CD4-positive, alpha-beta T cell treated with Interleukin-6 for 4 hours (primary cell): ENCODE measurements at places on chromosomes 5 and 9.

DNA sequence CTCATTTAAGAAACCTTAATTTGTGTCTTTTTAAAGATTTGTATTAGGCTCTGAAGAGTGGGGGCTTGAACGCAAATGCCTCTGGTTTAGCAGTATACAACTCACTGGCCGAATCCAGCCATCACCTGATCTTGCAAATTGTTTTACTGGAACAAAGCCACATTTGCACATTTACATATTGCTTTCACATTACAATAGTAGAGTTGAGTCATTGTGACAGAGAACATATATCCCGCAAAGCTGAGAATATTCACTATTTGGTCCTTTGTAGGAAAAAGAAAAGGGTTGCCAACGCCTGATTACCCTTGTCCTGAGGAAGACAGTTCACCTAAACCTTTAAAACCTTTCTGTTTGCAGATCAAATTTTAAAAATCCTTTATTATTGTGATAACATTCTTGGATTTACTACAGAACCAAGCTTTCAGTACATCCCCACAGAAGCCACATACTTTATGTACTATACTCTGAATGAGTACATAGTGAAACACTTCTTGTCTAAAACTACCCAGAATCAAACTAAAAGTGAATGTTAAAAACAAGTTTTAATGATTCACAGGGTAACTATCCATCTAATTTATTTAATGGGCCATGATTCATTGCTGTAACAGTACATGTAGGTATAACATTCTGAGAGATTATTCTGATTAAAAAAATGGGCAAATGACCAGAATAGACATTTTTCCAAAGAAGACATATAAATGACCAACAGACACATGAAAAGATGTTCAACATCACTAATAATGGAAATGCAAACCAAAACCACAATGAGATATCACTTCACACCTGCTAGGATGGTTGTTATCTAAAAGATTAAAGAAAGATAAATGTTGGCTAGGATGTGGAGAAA is 161.0 kb downstream of the SLC25A46 start:
- DNase-seq: no peak

DNA sequence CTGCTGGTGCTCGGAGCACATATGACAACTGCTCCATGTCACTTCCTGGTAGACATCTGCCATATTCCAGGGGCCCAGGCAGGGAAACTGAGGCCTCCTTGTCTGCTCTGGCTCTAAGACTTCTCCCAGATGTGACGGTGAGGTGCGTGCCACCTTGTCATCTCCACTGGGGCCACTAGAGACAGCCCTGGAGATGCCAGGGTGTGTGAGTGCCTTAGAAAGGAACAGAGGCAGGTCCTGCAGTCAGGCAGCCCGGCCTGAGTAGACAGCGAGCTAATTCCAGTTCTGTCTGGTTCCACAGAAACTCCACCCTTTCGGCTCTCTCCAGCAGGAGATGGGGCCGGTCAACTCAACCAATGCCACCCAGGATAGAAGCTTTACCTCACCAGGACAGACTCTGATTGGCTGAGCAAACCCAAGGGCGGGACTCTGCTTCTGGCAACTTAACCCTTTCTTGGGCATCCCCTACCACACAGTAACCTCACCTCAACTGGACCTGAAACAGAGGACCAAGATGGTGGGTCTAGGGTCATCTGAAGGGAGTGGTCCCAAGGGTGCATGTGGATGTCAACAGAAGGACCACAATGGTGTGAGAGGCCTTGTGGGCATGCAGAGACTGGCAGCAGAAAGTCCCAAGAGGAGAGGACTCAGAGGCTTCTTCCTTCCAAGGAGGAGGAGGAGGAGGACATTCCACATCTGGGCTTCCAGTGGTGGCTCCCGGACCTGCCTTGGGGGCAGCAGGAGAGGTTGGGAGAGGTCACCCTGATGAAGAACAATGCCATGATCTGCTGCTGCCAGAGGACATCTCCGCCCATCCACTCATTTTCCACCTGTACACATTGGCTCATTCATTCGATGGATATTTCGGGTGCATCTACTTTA is 77.7 kb downstream of the RGS3 start:
- DNase-seq: no peak

- DNase-seq: no peak
These were observed 54.0 kb upstream of the HSPB3 start for GRCh38 chr5:54401515-54401914.

DNA sequence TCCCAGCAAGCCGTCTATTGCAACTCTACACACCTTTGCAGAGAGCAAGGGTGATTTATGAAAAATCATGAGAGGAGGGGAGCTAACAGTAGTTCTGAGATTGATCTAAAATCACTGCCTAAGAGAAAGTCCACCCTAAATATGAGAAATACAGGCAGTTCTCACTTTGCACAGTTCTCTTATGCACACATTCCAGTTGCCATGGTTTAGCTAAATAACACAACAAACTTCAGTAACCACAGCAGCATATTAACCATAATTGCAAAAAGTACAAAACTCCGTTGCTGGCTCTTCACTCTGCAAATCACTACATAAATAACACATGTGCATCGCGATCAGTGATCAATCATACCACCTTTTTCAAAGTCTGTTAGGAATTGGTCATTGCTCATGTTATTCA is 31.1 kb downstream of the PGGT1B start:
- DNase-seq: no peak

DNA sequence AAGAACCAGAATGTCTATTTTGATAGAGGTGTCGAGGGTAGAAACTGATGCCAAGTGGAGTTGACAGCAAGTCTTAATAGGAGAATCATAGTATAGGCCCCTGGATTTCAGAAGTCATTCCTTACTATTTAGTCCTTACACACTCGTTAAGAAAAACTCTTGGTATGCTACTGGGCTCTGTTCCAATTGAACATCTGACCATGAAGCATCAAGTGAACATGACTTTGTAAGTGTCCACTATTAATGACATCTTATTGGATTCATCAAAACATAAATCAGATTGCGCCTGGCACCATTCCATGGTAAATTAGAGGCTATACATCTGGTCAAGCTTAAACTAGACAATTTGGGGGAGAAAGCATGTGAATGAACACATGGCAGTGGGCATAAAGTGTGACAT is 1056.5 kb upstream of the EDIL3 start:
- DNase-seq: no peak

- DNase-seq: peak; percentile 12
These were observed 5.1 kb upstream of the PCDH1 start for GRCh38 chr5:141883184-141883891.

GRCh38 chr5:154345255-154345952 is 100.4 kb upstream of the SAP30L start:
- no peak for DNase-seq

DNA sequence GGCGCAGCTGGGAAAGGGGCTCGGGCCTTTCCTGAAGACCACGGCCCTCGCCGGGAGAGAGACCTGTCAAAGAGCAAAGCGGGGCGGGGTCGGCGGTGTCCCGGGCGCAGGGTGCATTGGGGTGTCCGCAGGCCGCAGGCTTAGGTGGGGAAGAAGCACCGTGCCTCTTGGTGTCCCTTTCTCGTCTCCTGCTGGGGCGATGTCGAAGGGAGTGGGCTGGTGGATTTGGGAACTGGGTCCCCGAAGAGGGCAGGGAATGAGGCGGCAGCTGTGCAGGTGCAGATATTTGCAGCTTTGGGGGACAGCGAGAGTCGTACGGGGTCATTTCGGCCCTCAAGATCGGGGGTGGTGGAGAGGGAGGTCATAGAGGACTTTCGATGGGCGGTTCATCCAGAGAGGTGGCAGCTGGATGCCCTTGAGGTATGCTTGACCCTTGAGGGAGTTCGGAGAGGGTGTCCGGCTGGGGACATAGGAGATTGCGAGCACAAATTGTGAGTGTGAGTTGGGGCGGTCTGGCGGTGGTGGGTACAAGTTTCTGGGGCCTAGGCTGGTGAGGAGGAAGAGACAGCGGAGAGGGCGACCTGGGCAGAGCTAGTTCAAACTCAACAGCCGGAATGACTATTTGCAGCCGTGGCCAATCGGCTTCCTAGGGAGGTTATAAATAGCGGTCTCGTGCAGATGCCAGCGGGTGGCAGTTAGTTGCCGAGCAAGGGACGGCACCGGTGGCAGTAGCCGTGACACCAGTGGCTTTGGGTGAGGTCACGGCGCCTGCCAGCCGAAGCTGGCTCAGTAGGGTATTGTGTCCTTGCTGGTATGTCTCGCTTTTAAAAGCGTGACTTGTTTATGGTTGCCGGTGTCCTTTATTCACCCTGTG is 601 bp downstream of the NNT start:
- DNase-seq: peak; percentile 70

GRCh38 chr9:133779081-133779480 is 40.9 kb upstream of the SARDH start:
- no peak for DNase-seq

- DNase-seq: no peak
These were observed 155.4 kb downstream of the SREK1 start for GRCh38 chr5:66299463-66299862.

GRCh38 chr5:172008111-172008455 is 1.6 kb upstream of the FBXW11 start:
- DNase-seq: no peak

DNA sequence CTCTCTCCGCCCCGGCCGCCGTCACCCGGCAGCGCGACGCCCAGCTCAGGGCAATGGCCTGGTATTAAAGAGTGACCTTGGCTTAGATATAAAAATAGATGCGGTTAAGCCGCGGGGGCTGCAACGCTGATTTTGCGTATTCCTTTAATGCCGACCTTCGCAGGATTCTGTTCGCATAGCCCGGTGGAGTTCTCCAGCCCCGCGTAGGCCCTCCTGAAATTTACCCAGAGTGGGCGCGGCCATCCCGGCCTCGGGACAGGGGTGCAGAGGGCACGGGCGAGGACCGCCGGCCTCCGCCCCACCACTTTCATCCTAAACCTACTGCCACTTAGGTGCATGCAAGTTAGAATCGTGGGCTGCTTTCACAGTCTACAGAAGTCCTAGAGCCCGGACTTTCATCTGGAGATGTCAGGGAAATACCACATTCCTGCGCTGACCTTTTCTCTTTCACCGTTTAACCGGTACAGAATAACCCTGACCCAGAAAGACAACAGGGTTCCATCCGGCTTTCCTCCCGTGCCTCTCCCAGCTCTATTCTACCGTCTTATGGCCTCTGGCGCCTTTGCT is 492 bp upstream of the FAM169A start:
- DNase-seq: no peak

DNA sequence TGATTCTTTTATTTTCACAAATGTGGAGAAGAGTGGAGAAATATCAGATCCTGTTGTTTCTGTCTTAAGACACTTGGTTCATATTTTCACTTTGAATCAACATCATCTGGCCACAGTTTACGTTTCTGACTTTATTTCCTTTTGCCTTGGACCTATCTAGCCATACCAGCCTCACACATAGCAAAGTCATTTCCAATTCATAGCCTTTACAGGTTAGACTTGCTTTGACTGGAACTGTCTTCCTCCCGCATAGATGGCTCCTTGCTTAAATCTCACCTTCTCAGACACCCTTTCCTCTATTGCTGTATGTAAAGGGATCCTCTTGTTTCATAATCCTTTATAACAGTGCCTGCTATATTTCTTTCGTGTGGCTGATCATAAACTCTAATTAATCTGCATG is 297.8 kb downstream of the SH3GL2 start:
- DNase-seq: no peak

DNA sequence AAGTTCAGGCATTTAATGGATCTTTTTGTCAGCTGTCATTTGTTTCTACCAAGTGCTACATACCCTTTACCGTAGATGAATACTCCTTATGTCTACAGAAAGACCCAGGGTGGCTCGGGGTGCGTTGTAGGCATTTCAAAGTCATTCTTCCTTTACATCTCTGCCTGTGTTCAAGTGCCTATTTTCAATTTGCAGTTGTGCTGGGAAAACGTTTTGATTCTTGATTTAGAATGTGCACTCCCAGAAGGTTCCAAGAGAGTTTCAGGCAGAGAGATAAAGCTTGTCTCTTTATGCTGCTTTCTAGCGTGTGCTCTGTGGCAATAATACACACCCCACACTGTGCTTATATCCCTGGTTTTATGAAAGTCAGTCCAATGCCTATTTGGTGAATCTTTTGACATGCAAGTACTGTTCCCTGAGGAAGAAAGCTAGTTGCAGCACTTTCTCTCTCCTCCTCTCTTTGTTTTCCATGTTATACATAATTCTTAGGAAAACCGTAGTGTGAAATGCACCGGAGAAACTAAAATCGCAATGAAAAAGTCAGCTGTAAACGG is 828.1 kb upstream of the ZNF608 start:
- no peak for DNase-seq

- DNase-seq: no peak
These were observed 746.3 kb downstream of the CDH18 start for GRCh38 chr5:19241690-19242089.

DNA sequence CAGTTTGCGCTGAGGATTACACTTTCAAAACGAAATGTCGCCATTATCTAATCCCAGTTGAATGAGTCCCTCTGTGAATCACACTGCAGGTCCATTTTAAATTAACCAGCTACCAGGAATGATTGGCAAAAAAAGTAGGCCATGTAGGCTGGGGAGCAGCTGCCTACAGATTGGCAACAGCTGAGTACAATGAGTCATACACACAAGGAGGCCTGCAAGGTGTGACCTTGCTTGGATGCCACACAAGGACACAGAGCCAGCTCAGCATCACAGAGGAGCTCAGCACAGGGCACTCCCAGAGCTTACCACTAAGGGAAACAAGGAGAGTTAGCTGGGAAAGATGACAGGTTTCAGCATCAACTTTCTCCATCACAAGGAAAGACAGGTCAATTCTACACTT is 12.9 kb downstream of the HAVCR1 start:
- DNase-seq: peak; percentile 22

DNA sequence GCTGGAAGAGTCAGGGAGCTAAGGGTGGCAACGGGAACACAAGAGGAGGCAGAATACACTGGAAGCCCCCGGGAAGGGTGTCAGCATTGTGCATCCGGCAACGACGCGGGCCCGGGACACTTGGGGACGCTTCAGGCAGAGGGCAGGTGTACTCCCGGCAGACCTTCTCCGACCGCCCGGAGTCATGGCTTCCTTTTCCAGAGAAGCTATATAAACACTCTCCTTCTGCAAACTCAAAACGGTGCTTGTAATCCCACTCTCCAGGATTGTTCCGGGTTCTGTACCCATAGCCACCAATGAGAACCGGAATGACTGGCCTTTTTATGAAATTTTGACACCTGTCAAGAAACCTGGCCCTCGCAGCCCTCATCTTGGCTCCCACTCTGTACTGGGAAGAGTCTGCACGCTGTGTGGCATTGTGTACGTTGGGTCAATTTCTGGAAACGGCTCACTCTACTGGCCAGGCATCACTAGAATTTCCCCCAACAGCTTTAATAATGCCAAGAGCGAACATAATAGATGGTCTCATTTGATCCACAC is 462 bp upstream of the MCC start:
- peak; percentile 3 for DNase-seq

- no peak for DNase-seq
These were observed 60.4 kb upstream of the CTSL start for GRCh38 chr9:87665505-87665904.

- no peak for DNase-seq
These were observed 11.9 kb downstream of the FBP2 start for GRCh38 chr9:94581728-94582127.

DNA sequence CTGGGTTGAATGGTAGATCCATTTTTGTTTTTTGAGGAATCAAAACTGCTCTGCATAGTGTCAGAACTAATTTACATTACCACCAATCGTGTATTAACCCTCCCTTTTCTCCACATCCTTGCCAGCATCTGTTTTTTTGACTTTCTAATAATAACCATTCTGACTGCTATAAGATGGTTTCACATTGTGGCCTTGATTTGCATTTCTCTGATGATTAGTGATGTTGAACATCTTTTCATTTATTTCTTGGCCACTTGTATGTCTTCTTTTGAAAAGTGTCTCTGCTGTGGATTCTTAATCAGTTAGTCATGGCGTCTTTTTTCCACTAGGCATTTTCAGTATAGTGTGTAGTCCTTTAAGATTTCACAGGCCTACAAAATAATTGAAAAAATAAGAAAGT is 2144.3 kb upstream of the C9orf72 start:
- no peak for DNase-seq
